ENCODE measurements at places on chromosomes 11 and 22. TPM values are rescaled to one million over a fixed set of nuclear protein-coding genes. Genes with fewer than 3 reads are reported as not detected.

Gene MAPK8IP2
- total RNA-seq: 0.60 TPM

Gene EHBP1L1
- 113 TPM for total RNA-seq

Gene SLC22A6
- total RNA-seq: not detected

Gene NELL1
- total RNA-seq: not detected

Gene HIC2
- total RNA-seq: 5.1 TPM

Gene JAML
- total RNA-seq: 369 TPM

Gene YDJC
- total RNA-seq: 48.8 TPM

Gene FZD4
- 0.31 TPM for total RNA-seq

Gene SSRP1
- total RNA-seq: 213 TPM

Gene DDIAS
- 19.5 TPM for total RNA-seq

Gene SMC1B
- 2.7 TPM for total RNA-seq

Gene SLC17A6
- not detected for total RNA-seq

Gene MMP3
- not detected for total RNA-seq

Gene MMP7
- total RNA-seq: not detected

Gene OTOG
- total RNA-seq: not detected

Gene WNT7B
- total RNA-seq: not detected

Gene KCNE3
- total RNA-seq: not detected

Gene CPT1B
- total RNA-seq: 88.0 TPM

Gene OR5B21
- total RNA-seq: 0.35 TPM

Gene TRPM5
- not detected for total RNA-seq

Gene IFITM10
- 0.91 TPM for total RNA-seq

Gene CDC42BPG
- 1.1 TPM for total RNA-seq

Gene ARHGAP32
- total RNA-seq: 10.9 TPM

Gene OR5M10
- not detected for total RNA-seq

Gene PLAAT5
- 2.8 TPM for total RNA-seq

Gene ADM2
- 25.5 TPM for total RNA-seq

Gene HSPB2
- total RNA-seq: not detected

Gene MUC6
- total RNA-seq: not detected

Gene OR52I2
- total RNA-seq: not detected

Gene PATE4
- not detected for total RNA-seq

Gene GP1BB
- not detected for total RNA-seq

Gene TRIM48
- total RNA-seq: not detected

Gene ANKK1
- total RNA-seq: 0.12 TPM

Gene SNX32
- total RNA-seq: 4.6 TPM

Gene H19
- total RNA-seq: not detected

Gene TSPAN32
- 8.6 TPM for total RNA-seq

Gene TCN2
- total RNA-seq: 1.3 TPM

Gene GGT5
- total RNA-seq: not detected

Gene KCNJ4
- total RNA-seq: not detected

Gene DDI1
- total RNA-seq: not detected

Gene RFPL1
- not detected for total RNA-seq

Gene MOV10L1
- 0.36 TPM for total RNA-seq

Gene PGA3
- total RNA-seq: not detected

Gene OR4C46
- not detected for total RNA-seq

Gene ZNF70
- 1.8 TPM for total RNA-seq

Gene FGF3
- not detected for total RNA-seq

Gene CRYAB
- total RNA-seq: not detected

Gene OSBPL5
- 7.0 TPM for total RNA-seq

Gene LMO1
- not detected for total RNA-seq

Gene MS4A4A
- total RNA-seq: not detected

Gene C11orf24
- total RNA-seq: 28.4 TPM

Gene DERL3
- 5.2 TPM for total RNA-seq

Gene MOGAT2
- total RNA-seq: not detected

Gene A4GALT
- total RNA-seq: not detected

Gene PATE2
- not detected for total RNA-seq

Gene MS4A10
- not detected for total RNA-seq

Gene BATF2
- 0.39 TPM for total RNA-seq

Gene MUC2
- not detected for total RNA-seq

Gene APOA5
- total RNA-seq: not detected

Gene FOXRED2
- total RNA-seq: 19.3 TPM
